ENCODE measurements at places on chromosomes 7 and 10. TPM values are rescaled to one million over a fixed set of nuclear protein-coding genes. Genes with fewer than 3 reads are reported as not detected.

- no peak for DNase-seq
These were observed 38.9 kb upstream of the AMPH start for GRCh38 chr7:38669965-38670520.

- DNase-seq = no peak
These were observed 18.8 kb upstream of the SH2D4B start for GRCh38 chr10:80518807-80519360.

HTRA1 gene
- 141 TPM for total RNA-seq

DNA sequence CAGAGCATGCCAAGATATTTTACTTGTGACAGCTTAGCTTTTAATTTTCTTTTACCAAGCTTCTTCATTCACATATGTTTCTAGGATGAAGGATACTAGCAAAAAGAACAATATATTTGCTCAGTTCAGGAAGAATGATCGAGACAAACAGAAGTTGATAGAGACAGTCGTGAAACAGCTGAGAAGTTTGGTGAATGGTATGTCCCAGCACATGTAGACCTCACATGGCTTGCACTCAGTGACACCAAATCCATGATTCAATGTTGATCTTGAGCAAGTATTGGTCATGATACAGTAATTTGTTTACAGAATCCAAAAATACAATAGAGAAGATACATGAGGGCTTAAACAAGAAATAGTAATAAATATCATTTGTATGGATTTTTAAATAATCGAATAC, 2.5 kb upstream of the CYP26C1 start:
- no peak for DNase-seq

CLCN1 gene
- 1.2 TPM for total RNA-seq

FRMD4A gene
- total RNA-seq = 55.4 TPM

- no peak for DNase-seq
These were observed 730.5 kb downstream of the INHBA start for GRCh38 chr7:40972426-40972825.

CRTAC1 gene
- total RNA-seq = 1.6 TPM

GRCh38 chr7:130669085-130669700, 645 bp upstream of the COPG2 start:
- DNase-seq = peak; percentile 11

OR2A7 gene
- total RNA-seq = 4.8 TPM

GRCh38 chr10:22246680-22247391, 29.0 kb upstream of the EBLN1 start:
- no peak for DNase-seq

GPR158 gene
- 0.09 TPM for total RNA-seq

DNA sequence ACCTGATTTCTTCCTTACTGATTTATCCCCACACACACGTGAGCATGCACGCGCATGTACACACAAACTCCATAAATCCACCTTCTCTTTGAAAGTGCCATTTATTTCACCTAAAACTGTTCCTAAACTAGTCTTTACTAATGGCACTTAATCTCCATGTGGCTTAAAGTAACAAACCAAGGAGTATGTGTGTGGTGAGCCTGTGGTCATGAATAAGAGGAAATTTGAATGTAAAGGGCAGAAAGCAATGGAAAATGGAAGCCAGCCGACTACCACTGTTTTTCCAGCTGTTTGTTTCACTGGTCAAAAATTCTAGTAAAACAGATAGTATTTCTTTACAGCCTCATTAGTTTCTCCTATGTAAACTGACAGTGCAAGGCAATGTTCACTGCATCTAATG, 23.8 kb downstream of the SEMA3C start:
- no peak for DNase-seq

GRCh38 chr10:48541144-48541795, 63.6 kb downstream of the ARHGAP22 start:
- no peak for DNase-seq

SFTPD gene
- total RNA-seq = 0.52 TPM

CYP3A5 gene
- total RNA-seq = 223 TPM

GRCh38 chr7:2646680-2647571, 15.1 kb downstream of the TTYH3 start:
- no peak for DNase-seq

DNA sequence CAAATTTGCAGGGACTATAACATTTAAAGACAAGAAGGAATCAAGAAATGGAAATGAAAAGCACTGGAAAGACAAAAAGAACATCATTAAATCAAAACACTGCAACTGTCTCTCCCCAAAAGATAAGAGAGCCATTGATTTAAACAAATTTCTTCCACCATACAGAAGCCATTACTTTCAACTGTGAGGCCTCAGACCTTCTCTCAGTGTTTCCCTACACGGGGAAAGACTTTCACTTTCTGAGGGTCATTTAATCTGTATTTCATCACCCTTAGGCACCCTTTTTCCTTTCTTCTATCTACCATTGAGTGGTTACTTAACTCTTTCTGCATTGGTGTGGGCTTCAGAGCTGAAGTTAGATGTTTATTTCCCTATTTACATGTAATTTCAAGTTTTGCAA, 47.5 kb downstream of the CCDC172 start:
- no peak for DNase-seq

STEAP2 gene
- 29.9 TPM for total RNA-seq

DNA sequence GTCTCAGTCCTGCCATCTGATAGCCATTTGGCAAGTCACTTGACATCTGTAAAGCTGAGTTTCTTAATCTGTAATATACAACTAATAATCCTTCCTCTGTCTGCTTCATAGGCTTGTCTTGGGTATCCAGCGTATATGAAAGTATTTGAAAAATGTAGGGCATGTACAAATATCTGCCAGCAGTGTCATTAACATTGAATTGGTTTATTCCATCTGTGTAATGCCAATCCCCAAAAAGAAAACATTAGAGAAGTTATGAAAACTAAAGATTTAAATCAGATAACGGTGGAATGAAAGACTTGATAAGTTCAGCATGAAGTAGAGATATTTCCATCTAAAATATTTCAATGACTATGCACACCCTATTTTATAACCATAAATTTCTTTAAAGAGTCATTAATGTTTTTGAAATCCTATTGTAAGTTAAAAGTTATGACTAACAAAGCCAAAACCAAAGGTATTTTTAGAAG, 9.8 kb upstream of the RTKN2 start:
- no peak for DNase-seq

CLEC5A gene
- total RNA-seq = 11.6 TPM

DNA sequence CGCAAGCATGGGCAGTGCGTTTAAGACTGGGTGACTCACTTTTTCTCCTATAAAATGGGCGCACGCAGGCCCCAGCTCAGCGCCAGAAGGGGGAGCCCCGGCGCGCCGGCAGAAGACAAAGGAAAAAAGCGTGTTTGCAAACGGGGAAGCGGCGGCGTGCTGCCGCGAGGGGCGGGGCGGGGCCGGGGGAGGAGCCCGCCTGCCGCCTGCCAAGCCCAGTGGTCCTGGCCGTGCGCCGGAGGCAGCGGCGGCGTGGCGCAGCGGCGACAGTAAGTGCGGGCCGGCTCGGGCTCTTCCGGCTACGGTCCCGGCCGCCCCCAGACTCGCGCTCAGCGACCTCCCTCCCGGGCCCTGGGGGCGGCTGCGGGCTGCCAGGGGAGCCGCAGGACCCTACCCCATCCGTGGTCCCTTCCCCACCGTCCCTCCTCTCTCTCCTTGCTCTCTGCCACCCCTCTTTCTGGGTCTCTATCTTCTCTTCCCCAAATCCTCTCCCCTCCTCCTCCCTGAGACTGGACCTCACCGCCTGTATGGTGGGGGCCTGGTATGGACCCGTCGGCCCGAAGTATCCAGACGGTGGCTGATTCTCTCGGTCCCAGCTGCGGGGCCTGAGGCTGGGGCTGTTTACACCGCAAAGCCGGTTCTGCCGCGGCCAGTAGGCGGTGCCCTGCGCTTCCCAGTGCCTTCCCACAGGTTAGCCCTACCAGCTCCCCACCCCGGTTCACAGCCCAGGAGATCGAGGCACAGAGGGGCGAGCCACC, at the start of gene SLC29A3:
TSS of gene SLC29A3 (plus strand) at position 218 of the 758 bp plus-strand sequence. CDS start at position 269, 51 bp downstream.
- peak; percentile 81 for DNase-seq

- no peak for DNase-seq
These were observed 317.8 kb downstream of the SNX13 start for GRCh38 chr7:17622451-17622850.

DNA sequence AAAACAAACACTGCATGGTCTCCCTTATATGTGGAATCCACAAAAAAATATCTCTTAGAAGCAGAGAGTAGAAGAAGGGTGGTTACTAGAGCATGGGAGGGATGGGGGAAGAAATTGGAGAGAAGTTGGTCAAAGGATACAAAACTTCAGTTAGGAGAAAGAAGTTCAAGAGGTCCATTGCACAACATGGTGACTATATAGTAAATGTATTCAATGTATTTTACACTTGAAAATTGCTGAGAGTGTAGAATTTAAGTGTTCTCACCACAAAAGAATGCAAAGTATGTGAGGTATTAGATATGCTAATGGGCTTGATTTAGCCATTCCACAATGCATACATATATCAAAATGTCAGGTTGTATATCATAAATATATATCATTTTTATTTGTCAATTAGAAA, 232.0 kb upstream of the CELF2 start:
- DNase-seq = no peak

DNA sequence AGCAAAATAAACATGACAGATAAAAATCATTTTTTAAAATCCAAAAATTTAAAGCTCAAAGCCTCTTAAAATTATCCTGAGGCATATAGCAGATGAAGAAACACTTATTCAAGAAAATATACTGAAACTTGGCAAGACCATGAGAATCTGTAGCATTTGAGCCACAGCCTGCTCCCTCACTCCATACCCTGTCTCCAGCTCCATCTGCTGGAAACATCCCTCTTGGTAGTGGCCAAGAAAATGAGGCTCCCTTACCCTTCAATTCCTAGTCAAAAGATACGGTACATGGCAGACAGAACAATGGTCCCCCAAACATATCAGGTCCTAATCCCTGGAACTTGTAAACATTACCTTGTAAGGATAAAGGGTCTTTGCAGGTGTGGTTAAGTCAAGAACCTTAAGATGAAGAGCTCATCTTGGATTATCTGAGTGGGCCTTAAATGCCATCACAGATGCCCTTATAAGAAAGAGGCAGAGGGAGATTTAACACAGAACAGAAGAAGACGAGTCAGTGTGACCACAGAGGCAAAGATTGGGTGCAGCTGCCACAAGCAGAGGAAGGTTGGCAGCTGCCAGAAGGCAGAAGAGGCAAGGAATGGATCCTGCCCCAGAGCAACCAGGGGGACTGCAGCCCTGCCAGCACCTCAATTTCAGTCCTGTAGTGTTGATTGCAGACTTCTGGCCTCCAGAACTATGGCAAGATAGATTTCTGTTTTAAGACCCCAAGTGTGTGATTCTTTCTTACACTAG, 149.4 kb downstream of the ZNF248 start:
- DNase-seq = no peak

ACBD7 gene
- total RNA-seq = 0.40 TPM

GRCh38 chr7:5276611-5277010, 6.1 kb upstream of the SLC29A4 start:
- DNase-seq = no peak

GARIN1A gene
- 2.6 TPM for total RNA-seq

- DNase-seq = peak; percentile 12
These were observed 255.5 kb upstream of the AOAH start for GRCh38 chr7:36979810-36980248.

GRCh38 chr7:85529201-85529600, 342.3 kb upstream of the SEMA3D start:
- peak; percentile 28 for DNase-seq

BMPER gene
- 5.0 TPM for total RNA-seq

DNA sequence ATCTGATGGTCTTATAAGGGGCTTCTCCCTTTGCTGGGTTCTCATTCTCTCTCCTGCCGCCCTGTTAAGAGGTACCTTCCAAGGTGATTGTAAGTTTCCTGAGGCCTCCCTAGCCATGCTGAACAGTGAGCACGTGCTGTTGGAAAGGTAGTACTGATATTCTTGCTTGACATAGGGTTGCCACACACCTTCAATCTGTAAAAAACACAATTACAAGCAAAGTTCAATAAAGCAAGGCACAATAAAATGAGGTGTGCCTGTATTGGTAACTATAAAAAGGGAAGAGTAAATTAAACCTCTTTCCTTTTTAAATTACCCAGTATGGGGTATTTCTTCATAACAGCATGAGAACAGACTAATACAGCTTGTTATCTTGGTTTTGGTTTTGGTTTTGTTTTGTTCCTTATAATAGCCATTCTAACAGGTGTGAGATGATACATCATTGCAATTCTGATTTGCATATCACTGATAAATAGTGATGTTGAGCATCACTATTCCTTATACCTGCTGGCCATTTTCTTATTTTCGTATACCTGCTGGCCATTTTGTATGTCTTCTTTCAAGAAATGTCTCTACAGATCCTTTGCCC, 164.9 kb upstream of the TRIM24 start:
- no peak for DNase-seq

DNA sequence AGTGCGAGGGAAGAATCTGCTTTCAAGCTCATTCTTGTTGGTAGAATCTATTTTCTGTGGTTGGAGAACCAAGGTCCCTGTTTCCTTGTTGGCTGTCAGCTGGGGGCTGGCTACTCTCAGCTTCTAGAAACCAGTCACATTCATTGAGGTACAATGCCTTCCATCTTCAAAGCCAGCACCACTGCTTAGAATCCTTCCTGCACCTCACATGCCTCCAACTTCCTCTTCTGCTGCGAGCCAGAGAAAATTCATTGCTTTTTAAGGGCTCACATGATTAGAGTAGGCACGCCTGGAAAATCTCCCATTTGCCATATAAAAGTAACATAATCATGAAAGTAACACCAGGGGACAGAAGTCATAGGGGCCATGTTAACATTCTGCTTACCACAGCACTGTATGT, 28.7 kb downstream of the TES start:
- no peak for DNase-seq

GRCh38 chr7:150322833-150323681, at the start of the genes ACTR3C and LRRC61:
Gene ACTR3C, minus strand, starts transcription at chr7:150323545. Its CDS starts 28,249 bp downstream, at chr7:150295296.
Gene LRRC61, plus strand, starts transcription at chr7:150323355. Its CDS starts 13,507 bp downstream, at chr7:150336862.
- DNase-seq = peak; percentile 50

DNA sequence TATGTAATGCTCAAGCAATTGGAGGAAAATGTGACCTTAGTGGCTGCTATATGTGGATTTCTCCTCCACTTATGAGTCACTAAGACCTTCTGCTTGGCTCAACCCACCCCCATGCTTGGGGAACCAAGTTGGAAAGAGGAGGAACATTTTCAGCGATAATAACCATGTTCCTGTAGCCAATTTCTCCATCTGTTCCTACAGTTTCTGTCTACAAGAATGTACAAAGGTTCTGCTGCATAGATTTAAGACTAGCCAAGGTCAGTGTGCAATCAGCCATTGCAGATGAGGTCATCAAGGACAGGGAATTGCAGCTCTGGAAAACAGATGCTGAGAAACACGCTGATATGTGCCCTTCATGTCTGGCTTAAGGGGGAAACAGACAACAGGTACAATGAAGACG, 5.6 kb upstream of the NRCAM start:
- no peak for DNase-seq

DNA sequence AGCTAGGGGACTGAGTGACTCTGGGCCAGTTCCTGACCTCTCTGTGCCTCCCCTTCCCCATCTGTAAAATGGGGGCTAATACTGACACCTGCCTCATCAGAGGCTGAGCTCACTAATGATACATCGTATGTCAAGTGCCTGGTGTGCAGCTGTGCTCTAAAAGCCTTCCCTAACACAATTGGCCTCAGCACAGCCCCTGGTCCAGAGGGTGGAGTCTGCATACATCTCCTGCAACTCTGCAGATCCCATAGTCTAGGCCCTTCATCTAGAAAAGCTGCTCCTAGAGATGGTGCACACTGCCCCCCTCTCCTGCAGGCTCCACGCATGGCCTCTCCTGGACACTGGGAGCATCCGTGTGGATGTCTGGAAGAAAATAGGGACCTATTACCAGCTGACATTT, 255.0 kb downstream of the RPS24 start:
- DNase-seq = no peak
